CD4-positive, alpha-beta T cell treated with Interleukin-17A for 4 hours (primary cell): ENCODE measurements at places on chromosomes 2 and 18.

DNA sequence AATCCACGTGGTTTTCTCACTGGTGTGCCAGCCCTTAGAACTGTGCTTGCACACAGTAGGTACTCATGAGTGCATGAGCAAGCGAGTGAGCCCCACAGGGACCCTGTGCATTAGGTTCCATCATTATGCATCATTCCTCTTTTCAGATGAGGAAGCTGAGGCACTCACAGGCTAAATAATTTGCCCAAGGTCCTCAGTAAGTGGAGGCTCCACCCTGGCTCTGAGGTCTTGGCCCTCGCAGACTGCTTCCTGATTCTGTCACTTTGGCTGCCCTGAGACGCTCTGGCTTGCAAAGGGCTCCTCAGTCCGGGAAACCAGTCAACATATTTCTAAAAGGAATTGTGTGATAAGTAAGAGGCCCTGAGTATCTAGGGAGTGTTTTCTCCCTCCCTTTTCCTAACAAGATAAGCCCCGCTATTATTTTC is 71.7 kb downstream of the IL1R2 start:
- no peak for DNase-seq

GRCh38 chr2:240640939-240641338 is 15.7 kb downstream of the GPR35 start:
- DNase-seq: peak; percentile 29

DNA sequence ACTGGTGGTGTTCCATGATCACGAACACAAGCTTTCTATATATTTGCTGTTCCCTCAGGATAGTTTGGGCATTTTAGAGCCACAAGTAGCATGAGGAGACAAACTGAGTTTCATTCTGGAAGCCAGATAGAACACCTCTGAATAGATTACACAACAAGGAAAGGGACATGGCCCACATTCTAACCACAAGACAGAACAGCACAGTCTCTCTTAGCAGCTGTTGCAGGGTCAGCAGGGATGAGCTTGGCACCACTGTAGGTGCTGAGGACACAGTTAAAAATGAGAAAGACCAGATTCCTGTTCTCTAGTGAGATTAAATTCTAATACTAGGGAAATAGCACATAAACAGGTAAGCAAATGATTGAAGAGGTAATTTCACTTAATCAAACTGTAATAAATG is 235.3 kb downstream of the ZNF407 start:
- no peak for DNase-seq

DNA sequence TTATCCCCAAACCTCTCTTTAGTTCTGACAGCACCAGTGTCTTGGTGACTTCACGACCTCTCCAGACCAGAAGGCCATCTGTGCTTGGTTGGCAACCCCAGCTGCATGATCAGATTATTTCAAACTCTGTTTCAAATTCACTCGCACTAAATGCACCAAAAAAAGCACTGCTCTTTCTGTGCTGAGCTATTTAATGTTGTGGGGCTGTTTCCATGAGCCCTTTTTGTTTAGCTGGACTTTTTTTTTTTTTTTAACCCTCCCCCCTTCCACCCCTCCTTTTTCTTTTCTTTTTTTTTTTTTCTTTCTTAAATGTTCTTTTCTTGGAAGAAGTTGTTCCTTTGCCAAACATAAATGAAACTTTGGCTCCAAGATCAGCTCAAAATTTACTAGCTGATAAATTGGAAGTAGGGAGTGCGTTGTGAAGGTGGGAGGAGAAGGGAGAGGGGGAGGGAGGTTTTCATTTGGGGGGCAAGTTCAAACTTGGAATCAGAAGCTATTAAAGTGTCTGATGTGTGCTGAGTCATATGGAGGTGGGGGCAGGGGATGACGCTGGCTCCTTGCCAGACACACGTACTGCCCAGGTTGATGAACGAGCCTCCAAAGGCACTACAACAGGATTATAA is 543.0 kb upstream of the TNP1 start:
- DNase-seq: no peak

GRCh38 chr2:151999053-151999452 is 99.8 kb downstream of the CACNB4 start:
- DNase-seq: peak; percentile 58

- no peak for DNase-seq
Observed at GRCh38 chr2:191222507-191222906, 22.7 kb upstream of the MYO1B start.

DNA sequence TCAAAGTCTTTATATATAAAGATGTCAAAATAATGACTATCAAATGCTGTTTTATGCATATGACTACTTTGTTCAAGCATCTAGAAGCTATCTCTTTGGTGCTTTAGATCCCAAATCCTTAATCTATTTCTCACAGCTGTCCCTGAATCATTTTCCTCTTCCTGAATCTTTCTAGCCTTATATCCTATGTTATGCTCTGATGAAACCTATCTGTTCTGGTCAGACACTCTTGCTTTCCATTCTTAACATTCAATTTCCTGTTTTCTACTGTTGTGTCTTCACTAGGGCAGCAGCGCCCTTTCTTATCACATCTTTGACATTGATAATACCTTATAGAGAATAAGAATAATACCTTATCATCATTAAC is 6.3 kb upstream of the PARD3B start:
- no peak for DNase-seq

DNA sequence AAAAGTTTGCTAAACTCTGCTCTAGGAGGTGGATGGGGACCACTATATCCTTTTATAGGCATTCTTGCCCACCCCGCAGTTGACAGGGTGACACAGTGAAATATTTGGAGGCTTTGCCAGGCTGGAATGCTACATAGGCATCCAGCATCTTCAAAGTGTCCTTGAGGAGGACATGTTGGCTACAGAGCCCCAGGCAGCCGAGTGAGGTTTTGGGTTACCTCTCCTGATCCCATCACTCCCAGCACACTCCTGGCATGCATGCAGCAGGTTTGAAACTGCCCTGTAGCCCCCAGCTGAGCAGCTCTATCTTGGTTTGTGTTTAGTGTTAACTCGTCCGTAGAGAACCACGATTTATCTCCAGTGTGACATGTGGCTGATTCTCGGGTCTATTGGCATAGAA is 7.3 kb downstream of the FOSL2 start:
- no peak for DNase-seq

- DNase-seq: no peak
Observed at GRCh38 chr2:182929972-182930371, 63.5 kb upstream of the FRZB start.
